ENCODE measurements at places on chromosomes 5 and 9.

DNA sequence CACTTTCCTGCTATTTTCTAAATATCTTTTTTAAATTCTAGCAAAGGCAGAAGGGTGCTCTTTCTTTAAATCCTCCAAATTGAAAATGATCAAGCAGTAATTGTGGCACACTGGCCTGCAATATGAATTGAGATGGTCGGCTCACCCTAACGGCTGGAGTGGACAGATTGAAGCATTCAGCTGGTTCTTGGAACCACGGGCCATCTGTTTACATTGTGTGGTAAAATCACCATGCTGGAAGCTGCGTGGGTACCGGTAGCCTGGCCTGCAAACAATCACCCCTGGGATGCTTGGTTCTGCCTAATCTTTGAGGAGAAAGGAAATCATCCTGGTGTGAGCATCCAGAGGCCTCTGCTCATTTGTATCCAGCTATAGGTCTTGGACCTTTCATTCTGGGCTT, 289.3 kb downstream of the ZNF608 start:
- DNase-seq = no peak

DNA sequence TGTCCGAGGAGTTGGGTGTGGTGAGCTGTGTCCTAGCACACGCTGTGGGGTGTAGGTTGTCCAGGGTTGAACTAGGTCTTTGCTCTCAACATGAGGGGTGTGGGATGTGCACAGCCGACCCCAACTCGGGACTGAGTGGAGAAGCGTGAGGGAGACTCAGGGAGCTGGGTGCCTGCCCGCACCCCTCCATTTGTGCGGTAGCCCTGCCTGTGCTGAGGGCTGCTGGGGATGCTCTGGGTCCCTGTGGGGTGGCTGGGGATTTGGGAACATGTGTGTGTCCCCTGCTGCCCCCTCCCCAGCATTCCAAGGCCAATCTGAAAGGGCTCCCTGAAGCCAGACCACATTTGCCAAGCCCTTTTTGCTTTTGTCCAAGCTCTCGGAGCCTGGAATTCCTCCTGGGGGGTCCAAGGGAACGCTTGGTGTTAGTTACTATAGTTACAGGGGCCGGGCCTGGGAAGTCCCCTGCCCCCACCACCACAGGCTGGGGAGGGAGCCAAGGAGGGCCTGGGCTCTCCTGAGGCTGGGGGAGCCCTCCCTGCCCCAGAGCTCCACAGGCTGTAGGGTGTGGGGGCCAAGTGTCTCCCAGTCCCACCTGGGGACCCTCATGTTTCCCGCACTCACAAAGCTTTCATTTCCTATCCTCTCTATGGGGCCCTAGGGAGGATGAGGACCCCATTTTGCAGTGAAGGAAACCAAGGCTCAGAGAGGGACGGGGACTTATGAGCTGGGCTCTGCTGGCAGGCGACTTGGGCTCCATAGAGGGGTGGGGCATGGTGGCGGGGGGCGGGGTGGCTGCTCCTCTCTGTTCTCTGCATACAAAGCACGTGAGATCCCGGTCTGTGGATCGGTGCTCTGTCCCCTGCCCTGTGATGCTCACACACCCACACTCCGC, 1.1 kb downstream of the CRB2 start:
- no peak for DNase-seq

GRCh38 chr5:172591636-172592035, 49.4 kb upstream of the NEURL1B start:
- DNase-seq = no peak

DNA sequence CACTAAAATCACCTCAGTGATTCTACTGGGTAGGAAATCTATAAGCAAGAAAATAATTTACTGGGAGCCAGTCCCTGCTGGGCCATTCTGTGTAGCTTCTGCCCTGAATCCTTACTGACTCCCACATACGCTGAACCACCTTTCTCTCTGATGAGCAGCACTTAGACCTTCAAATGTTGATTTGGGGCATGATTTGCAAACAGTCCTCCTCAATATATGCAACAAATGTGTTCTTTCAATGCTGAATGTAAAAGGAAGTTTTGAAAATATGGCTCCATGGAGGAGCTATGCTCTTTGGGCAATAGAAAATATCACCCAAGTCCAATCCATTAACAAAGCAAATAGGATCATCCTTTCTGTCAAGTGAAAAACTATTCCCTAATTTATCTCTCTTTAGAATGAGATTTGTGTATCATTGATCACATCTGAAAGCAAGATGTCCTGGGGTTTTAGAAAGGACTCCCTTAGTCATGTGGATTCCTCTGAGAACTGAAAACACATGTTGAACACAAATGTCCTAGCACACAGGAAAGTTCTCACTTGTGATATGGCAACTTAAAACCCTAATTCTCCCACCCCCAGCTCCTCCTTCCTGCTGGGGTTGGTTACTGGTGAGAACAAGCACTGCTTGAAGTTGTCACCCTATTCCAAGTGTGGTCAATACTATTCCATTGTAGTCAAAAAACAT, 8.9 kb upstream of the CER1 start:
- DNase-seq = no peak

GRCh38 chr5:92907938-92908606, 672.9 kb downstream of the NR2F1-AS1 start:
- DNase-seq = no peak

DNA sequence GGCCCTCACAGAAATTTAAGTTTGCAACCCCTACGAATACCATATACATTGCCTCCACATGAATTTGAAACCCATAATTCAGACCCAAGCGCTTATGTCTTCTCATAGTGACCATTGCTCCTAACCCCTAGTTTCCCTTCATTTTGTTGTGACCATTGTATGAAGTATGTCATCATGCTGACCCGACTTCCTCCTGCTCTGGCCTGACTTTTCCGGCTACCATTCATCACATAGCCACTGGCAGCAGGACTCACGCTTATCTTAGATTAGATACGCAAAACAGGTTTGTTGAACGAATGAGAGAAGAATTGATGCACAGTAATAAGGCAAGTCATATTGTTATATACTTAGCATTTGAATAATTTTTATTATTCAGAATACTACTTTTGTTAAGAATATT, 345.4 kb downstream of the FBXL17 start:
- no peak for DNase-seq

DNA sequence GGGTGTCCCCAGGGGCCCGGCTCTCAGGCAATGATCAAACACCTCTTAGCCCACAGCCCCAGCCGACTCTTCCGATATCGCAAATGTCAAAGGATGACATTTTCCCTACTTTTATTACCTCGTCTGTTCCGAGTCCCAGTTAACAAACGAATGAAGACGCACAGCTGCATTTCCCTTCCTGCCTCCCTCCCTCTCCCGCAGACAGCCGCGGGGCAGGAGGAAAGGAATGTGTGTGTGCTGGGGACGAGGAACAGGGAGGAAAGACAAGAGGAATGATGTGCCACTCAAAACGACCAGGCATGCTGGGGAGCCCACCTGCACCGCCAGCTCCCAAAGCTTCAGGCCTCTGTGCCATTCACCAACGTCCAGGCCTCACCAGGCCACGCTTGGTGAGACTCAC, 125.9 kb upstream of the SARDH start:
- no peak for DNase-seq

- no peak for DNase-seq
Observed at GRCh38 chr9:107669422-107669821, 179.9 kb upstream of the KLF4 start.

DNA sequence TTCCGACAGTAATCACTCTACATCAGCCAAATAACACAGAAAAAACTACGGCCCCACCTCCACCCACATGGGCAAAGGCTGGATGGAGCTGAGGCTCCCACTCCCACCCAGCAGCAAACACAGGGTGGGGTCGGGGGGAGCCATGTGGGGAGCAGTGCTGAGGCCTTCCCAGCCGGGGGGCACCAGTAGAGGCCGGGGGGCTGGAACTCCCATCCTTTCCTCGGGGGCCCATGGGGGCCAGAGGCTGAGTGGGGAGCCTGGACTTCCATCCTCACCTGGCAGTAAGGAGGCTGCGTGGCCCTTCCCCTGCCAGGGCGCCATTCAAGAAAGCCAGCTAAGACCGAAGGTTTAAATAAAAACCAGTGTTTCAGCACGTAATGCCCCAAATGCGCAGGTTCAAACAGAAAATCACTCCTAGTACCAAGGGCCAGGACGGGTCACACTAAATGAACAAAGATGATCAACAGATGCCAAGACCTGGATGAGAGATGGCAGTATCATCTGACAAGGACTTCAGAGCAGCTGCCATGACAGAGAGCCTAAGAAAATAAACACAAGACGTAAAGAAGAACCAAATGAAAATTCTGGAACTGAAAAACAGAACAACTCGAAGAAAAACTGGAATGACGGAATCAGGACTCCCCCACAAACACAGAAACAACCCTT, 9.4 kb downstream of the CCDC127 start:
- DNase-seq = no peak

DNA sequence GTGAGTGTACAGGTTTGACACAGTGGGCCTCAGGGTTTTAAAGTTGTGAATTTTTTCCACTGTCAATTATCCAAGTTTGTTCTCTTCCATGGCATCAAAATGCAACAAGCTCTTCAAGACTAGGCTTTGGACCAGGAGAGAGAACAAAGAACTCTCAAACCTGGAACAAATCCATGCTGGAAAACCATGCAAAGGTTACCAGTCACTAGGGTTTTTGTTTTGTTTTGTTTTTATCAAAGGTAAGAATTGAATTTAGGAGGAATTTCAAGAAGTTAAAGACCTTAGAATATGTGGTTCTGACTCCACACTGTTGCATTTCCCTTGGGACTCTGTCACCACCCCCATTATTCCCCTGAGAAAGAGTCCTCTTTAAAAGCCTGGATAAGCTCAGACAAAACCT, 191.1 kb upstream of the PIK3R1 start:
- no peak for DNase-seq

DNA sequence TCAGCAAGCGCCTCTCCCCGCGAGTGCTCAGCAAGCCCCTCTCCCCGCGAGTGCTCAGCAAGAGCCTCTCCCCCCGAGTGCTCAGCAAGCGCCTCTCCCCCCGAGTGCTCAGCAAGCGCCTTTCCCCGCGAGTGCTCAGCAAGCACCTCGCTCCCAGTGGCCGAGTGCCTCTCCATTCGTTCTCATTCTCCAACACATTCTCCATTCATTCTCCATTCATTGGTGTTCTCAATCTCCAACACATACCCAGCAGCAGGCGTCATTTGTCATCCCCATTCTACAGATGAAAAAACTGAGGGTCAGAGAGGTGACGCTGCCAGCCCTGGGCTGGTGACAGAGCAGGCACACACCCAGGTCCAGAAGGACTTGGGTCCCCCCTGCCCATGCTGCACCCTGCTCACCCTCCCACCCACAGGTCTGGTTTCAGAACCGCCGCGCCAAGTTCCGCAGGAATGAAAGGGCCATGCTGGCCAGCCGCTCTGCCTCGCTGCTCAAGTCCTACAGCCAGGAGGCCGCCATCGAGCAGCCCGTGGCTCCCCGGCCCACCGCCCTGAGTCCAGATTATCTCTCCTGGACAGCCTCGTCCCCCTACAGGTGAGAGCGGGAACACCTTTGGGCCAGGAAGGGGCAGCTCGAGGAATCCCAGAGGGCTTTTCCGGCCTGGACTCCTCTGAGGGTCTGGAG, 32.5 kb downstream of the PTGES start:
- no peak for DNase-seq
